ENCODE measurements at places on chromosomes 13 and 19.

DNA sequence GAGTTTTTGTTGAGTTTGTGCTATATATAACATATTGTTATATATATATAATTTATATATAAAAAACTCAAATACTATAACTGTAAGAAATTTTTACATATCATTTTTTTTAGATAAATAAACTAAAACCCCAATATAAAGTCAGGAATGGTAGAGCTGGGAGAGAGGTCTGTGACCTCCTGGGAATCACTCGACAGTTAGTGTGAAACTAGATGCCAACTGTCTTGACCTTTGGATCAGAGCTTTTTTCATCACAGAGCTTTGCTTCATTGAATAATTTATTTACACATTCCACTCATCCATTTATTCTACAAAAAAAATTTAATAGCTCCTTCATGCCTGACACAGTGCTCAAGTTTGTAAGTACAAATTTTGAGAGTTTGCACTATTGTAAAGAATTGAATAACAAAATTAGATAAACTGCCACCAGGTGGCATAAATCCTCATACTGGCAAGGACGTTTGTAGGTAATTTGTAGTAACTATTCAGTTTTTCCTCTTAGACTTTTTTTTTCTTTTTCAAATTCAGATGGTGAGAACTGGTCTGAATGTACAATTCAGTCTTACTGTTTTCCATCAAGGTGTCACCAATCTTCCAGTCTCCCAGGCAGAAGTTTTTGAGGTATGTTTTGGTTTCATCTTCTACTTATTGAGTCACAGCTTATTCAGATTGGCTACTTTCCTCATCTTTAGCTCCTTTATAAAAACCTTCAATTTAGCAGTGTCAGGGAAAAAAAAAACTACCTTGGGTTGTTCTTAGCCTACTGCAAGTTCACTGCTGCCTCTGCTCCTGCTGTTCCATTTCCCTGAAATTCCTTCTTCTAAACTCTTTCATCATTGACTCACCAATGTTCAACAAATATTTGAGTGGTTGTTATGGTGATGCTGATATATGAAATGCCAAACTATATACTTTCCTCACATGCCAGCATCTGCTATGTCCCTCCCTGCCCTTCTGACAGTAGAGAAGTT is 28.7 kb downstream of the LACC1 start:
- DNase-seq: no peak

GRCh38 chr19:45781214-45782161 is 802 bp downstream of the DMPK start:
- DNase-seq: no peak

- DNase-seq: no peak
Observed at GRCh38 chr19:932648-933552, 7.1 kb downstream of the ARID3A start.

DNA sequence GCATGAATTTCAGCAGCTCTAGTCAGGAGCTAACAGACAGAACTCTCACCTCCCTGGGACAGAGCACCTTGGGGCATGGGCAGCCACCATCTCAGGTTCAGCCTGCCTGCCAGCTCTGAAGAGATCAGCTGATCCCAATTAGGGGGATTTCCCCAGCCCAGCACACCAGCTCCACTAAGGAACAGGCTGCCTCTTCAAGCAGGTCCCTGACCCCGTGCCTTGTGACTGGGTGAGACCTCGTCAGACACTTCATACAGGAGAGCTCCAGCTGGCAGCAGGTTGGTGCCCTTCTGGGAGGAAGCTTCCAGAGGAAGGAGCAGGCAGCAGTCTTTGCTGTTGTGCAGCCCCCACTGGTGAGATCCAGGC is 84.5 kb upstream of the UFM1 start:
- no peak for DNase-seq

DNA sequence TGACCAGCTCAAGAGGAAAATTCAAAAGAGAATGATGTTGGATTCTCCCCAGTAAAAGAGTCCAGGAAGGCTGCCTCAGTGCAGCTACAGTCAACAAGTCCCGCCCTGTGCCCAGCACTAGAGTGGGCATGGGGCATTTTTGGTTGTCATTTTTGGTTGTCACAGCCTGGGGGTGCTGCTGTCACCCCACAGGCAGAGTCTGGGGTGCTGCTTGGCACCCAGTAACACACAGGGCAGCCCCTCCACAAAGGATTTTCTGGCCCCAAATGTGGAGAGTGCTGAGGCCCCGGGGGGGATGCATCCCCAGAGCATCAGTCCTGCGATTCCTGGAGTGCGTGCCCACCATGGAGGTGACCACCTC is 28.2 kb upstream of the TMEM255B start:
- DNase-seq: no peak

- DNase-seq: no peak
Observed at GRCh38 chr13:75194717-75195462, 287.1 kb downstream of the TBC1D4 start.

All from stimulated activated CD8-positive, alpha-beta memory T cell treated with anti-CD3 and anti-CD28 coated beads, Interleukin-7, amount 100 ng/mL, for 24 hours (primary cell).